ENCODE measurements at places on chromosomes 2 and 18.

- DNase-seq: peak; percentile 12
- H3K36me3 ChIP-seq: no peaks in the 10 kb centered on the region
- no peak overlapping the region for H3K4me3 ChIP-seq
- H3K27me3 ChIP-seq: peaks cover 7% of the 10 kb centered on the region
Measured at GRCh38 chr18:63951302-63951705, 2.2 kb downstream of the HMSD start.

DNA sequence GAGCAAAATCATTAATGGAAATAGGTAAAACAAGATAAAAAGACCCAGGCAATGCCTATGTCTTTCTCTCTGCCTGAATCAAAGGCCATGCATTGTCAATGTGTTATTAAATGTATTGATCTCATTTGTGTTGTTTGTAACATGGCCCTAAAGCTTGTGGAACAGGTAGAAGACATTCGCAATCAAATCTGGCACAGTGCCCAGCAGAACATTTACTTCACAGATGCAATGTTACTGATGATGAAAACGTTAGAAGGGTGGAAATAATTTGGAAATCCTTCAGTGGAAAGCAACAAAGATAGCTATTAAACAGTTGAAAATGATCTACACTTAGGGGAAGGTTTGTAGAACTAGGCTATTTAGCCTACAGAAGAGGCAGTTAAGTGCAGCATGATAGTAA is 368.2 kb downstream of the EPHA4 start:
- no peaks in the 10 kb centered on the region for H3K36me3 ChIP-seq
- no peak overlapping the region for H3K4me3 ChIP-seq
- H3K27ac ChIP-seq: no peak overlapping the region
- no peaks in the 10 kb centered on the region for H3K27me3 ChIP-seq

DNA sequence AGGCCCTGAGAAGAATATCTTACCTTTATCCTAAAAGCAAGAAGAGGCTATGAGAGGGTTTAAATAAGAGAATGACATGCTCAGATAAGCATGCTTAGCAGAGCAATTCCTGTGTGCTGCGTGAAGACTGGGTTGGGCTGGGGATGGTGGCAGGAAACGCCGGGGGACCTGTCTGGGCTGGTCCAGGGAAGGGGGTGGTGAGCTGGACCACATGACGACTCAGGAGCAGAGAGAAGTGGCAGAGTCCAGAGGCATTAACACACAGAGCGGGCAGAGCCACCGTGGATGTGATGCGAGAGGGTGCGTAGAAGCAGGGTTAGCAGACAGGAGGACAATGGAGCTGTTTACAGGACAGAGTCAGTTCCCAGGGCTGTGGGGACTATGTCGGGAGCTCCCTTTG is 84.5 kb downstream of the ZBTB7C start:
- H3K27me3 ChIP-seq: peaks cover 18% of the 10 kb centered on the region
- H3K4me1 ChIP-seq: peaks cover 50% of the 10 kb centered on the region
- DNase-seq: no peak
- no peak overlapping the region for H3K4me3 ChIP-seq
- no peak overlapping the region for H3K27ac ChIP-seq

- DNase-seq: peak; percentile 45
- peaks cover 23% of the 10 kb centered on the region for H3K4me1 ChIP-seq
- peak overlapping the region; percentile 48 for H3K27ac ChIP-seq
- H3K36me3 ChIP-seq: peaks cover 59% of the 10 kb centered on the region
- no peak overlapping the region for H3K4me3 ChIP-seq
- peaks cover 2% of the 10 kb centered on the region for H3K27me3 ChIP-seq
Measured at GRCh38 chr2:196131384-196131937, 39.9 kb downstream of the STK17B start.

GRCh38 chr2:221195829-221196228 is 376.3 kb downstream of the EPHA4 start:
- no peaks in the 10 kb centered on the region for H3K27me3 ChIP-seq
- no peak overlapping the region for H3K27ac ChIP-seq
- no peaks in the 10 kb centered on the region for H3K4me1 ChIP-seq

GRCh38 chr2:12361506-12361905 is 355.2 kb upstream of the TRIB2 start:
- H3K36me3 ChIP-seq: no peaks in the 10 kb centered on the region
- no peak overlapping the region for H3K4me3 ChIP-seq
- no peak overlapping the region for H3K27ac ChIP-seq
- no peaks in the 10 kb centered on the region for H3K4me1 ChIP-seq

DNA sequence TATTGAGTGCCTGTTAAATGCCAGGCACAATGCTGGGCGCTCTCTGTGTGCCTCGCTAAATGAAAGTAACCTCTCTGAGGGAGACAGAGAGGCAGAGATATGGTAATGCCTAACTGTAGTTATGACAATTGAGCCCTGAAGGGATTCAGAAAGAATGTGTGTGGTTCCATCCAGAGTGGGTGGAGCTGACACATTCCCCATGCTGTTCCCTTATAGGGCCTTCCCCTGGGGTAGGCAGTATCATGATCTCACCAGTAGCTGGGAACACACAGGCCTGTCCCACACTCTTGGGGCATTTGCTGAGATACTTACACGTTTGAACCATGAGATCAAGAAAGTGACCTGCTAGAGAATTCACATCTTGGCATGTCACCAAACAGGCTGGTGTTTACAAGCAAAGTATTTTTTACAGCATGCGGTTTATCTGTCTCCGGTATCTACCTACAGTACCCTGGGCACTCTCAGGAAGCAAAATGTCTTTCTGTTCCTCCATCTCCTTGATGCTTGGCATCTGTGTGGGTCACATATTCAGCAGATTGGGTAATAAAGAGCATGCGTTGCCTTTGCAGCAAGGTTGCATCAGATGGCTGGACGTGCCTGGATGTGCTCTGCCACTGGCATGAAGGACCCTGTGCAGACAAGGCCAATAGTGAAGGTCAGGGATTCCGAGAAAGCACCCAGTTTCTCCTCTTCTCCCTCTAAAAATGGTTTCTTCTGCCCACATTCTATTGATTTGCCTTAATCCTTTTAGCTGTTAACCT is 9.4 kb downstream of the CTIF start:
- peak overlapping the region; percentile 97 for H3K27ac ChIP-seq
- peaks cover 10% of the 10 kb centered on the region for H3K27me3 ChIP-seq
- peak overlapping the region; percentile 83 for H3K4me3 ChIP-seq
- H3K36me3 ChIP-seq: peaks cover 28% of the 10 kb centered on the region
